Activated CD8-positive, alpha-beta T cell treated with anti-CD3 and anti-CD28 coated beads for 36 hours (primary cell): ENCODE measurements at places on chromosomes 2 and 18. TPM values are rescaled to one million over a fixed set of nuclear protein-coding genes. Genes with fewer than 3 reads are reported as not detected.

Gene INHA
- not detected for total RNA-seq

Gene SLC4A3
- total RNA-seq = not detected

Gene ZNF521
- not detected for total RNA-seq

Gene REEP1
- total RNA-seq = 0.23 TPM

Gene NDUFB3
- total RNA-seq = 134 TPM

Gene LCT
- total RNA-seq = 0.29 TPM

Gene STRADB
- 25.9 TPM for total RNA-seq

Gene TMEM200C
- not detected for total RNA-seq

Gene POTEE
- total RNA-seq = 0.43 TPM

Gene MC4R
- not detected for total RNA-seq

Gene CRACDL
- 0.09 TPM for total RNA-seq

Gene SPR
- total RNA-seq = 9.4 TPM

Gene LYPD1
- not detected for total RNA-seq

Gene AKAIN1
- not detected for total RNA-seq

Gene FNDC4
- not detected for total RNA-seq

Gene CBLN2
- not detected for total RNA-seq

Gene ACVR1C
- total RNA-seq = 1.7 TPM
